ENCODE measurements at places on chromosomes 7 and 10.

DNA sequence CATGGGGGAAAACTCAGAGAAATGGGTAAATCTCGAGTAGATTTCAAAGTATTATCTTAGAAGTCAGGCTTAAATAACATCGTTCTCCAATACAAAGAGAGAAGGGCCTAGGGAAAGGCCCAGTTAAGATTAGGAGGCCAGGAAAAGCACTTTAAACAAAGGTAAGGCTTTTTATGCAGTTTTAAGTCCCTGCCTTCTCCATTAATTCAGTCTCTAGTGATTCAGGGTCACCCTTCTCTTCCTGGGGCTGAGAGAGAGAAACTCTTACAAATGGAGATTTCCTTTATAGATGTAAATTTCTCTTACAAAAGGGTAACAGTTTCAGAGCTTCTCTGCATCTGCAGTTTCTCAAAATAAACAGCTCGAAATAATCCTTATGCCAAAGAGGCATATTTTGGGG, 179.3 kb downstream of the HECW1 start:
- no peak for DNase-seq

DNA sequence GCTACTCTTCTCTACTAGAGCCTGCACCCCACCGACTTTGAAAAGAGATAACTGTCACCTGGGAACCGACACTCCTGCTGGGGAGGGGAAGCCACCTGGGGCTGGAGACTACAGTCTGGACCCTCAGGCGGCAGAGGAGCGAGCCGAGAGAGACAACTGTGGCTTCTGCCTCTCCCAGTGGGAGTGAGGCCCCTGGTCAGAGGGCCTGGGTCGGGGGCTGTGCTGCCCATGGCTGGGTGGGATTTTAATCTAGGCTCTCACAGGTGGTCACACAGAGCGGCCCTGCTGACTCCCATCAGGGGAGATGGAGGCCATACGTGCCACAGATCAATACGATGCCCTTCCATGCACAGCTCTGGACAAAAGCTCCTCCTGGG, 372.1 kb downstream of the DNAJB6 start:
- no peak for DNase-seq

DNA sequence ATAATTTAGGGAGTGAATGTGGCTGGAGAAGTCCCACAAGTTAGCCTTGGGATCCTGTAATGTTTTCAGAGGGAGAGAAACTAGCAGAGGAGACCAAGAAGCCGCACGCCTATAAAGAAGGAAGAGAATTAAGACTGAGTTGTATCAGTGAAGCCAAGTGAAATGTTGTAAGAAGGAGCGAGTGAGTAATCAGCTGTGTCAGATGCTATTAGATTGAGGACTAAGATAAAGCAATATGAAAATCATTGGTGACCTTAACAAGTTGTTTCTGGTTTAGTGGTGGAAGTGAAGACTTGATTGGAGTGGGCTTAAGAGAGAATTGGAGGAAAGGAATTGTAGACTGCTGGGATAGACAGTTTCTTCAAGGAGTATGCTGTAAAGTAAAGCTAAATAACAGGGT, 8.8 kb downstream of the CCSER2 start:
- no peak for DNase-seq

DNA sequence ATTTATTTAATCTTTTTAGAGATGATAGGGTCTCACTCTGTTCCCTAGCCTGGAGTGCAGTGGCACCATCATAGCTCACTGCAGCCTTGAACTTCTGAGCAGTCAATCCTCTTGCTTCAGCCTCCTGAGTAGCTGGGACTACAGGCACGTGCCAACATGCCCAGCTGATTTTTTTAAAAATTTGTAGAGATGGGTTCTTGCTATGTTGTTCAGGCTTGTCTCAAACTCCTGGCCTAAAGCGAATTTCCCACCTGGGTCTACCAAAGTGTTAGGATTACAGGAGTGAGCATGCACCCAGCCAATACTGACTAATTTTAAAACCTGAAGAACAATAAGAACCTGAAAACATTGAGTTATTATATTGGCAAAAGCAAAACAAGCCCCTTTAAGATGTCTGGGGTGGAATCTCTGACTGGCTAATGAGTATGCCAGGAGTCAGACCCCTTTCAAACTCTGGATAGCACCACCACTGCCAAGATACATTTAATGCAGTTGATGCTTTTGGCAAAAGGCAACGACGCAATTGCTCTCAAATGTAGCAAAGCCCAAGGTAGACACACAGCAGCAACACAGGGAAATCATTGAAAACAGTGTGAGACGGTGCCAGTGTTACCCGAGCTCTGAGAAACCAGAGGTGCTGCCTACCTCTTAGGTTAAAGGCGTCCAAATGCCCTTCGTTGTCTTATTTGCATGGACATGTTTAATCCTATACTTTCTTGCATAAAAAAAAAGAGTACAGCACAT, 40.7 kb upstream of the TOMM7 start:
- DNase-seq: no peak

GRCh38 chr7:105894131-105894530, 17.7 kb upstream of the ATXN7L1 start:
- DNase-seq: no peak

DNA sequence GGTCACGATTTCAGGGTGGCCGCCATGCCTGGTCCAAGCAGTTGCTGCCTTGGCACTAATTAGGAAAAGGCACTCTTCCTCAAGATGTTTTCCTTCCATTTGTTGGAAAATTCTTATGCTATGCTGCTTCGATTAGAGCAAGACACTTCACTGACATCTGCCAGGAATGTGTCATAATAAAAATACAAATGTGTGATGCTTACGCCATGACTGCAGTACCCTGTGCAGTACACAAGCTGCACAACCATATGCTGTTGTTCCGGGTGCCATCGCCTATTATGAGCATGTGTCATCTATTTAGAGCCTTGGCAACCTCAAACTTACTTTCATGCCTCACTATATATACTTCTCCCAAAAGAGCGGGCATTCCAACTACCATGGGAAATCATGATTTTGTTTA, 14.9 kb upstream of the MPP7 start:
- DNase-seq: no peak

- DNase-seq: no peak
These were observed 69.8 kb downstream of the PWWP2B start for GRCh38 chr10:132466520-132467463.

DNA sequence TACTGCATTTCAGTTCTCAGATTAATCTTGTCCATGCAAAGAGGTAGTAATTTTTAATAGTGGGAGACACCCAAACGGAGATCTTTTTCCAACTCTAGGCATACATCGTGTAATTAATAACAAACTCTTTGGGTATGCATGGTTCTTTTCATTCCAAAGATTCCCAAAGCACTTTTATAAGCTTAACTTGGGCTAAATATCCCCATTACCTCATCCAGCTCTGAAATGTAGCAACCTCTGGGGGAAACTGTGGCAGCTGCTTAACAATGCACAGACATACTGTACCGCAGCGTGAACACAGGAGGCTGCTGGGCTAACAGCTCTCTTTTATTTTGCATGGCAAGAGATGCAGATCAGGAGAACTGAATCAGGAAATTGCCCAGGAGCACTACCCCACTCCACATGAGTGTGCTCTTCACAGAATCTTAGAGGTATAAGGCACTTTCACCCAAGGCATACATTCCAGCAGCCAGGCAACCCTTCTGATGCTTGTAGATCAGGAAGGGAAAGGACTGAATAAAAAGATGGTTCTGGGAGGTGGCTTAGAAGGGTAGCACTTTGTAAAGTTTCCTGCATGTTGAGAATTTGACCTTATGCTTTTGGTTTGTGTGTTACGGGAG, 114.4 kb upstream of the GLI3 start:
- no peak for DNase-seq

- no peak for DNase-seq
These were observed 287.2 kb downstream of the AUTS2 start for GRCh38 chr7:69885431-69885830.

GRCh38 chr10:102585026-102585425, 59.3 kb upstream of the TRIM8 start:
- DNase-seq: no peak

- DNase-seq: no peak
These were observed 27.7 kb upstream of the CROT start for GRCh38 chr7:87317691-87318245.

DNA sequence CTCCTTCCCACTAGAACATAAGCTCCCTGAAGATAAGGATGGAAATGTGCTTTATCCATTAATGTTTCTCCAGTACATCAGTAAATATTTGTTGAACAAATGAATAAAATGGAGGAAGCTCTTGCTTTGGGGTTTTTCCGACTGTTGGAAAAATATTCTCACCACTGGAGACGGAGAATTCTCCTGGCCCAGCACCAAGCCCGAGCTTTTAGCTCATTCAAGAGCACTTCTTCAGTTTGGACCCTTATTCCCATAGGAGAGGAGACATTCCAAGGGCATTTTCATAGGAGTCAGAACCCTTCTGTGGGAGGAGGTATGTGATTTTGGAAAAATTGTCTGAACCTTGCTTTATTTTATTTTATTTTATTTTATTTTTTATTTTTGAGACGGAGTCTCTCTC, 21.0 kb downstream of the SUFU start:
- DNase-seq: no peak

- DNase-seq: no peak
These were observed 22.0 kb downstream of the ITGB8 start for GRCh38 chr7:20352573-20353306.

GRCh38 chr7:39952374-39952773, 2.3 kb downstream of the CDK13 start:
- DNase-seq: no peak
